ENCODE measurements at places on chromosomes 5 and 9. TPM values are rescaled to one million over a fixed set of nuclear protein-coding genes. Genes with fewer than 3 reads are reported as not detected.

LIFR gene
- 15.7 TPM for total RNA-seq

SPINK6 gene
- not detected for total RNA-seq

HNRNPH1 gene
- 610 TPM for total RNA-seq

DNA sequence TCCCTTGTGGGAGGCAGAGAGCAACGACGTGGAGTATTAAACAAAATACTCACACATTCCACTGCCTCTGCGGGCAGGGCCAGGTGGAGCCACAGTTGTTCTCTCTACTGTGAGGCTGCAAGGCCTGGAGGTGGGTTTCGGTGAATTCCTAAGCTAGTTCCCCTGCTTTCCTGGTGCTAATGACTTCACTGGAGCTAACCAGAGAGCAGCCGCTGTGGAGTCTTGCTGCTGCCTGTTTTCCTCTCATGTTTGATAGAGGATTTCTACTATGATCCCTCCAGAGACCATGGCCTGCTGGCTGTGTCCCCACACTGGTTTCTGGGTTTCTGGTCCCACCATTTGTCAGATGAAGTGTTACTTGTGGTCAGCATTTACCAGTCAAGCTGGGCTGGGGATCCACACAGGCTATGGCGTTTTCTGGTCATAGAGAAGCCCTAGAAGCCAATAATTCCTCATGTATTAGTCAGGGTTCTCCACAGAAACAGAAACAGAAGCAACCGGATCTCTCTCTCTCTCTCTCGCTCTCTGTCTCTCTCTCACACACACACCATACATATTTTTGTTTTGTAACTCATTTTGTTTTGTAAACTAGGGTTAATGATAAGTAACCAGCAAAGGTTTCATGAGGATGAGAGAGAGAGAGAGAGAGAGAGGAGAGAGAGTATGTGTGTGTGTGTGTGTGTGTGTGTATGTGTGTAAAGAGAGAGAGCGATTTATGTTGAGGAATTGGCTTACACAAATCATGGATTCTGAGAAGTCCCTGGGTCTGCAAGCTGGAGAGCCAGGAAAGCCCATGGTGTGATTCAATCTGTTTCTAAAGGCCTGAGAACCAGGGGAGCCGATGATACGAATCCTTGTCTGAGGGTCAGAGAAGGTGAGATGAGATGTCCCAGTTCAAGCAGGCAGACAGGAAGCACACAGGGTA lies 403.0 kb downstream of the GADD45G start:
- no peak overlapping the region for H3K4me3 ChIP-seq
- no peak overlapping the region for H3K27ac ChIP-seq

GRCh38 chr9:124450931-124451661 lies 845 bp downstream of the ADGRD2 start:
- no peak for DNase-seq
- H3K27me3 ChIP-seq, result no peaks in the 10 kb centered on the region
- no peaks in the 10 kb centered on the region for H3K4me1 ChIP-seq
- no peak overlapping the region for H3K27ac ChIP-seq
- no peaks in the 10 kb centered on the region for H3K36me3 ChIP-seq
- no peak overlapping the region for H3K4me3 ChIP-seq

DNA sequence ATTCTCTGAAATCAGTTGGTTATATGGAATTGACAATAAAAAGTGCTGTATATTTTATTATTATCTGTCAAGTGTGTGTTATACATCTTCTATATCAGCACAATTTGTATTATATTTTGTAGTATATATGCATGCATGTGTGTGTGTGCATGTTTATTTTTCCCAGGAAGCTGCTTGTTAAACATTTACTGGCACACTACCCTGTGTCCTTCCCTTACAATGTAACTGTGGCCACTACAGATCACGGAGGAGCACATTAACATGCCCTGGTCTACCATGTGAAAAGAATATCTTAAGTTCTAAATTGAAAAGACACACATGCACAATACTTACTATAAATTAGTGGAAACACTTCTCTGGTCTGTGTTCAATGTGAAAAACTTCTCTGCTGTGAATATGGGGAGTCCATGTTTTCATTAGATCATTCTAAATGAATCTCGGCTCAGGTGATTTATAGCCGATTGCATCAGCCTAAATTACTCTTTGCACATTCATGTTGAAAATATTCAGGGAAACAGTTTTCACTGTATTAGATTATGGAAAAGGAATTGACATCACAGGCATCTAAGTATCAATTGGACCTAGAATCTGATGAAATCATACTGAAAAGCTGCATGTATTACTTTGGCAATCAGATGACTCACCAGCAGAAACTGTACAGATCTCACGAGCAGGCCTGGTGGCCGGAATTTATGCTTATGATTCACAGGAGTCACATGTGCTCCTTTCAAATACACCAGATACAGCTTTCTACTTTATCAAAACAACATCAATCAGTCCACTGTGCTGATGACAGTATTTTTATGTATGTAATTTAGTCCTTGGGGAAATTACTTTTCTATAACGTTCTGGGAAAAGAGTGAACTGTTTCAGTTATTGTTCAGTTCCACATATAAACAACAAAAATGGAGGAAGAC lies 39.4 kb downstream of the LURAP1L start:
- no peaks in the 10 kb centered on the region for H3K36me3 ChIP-seq
- DNase-seq, result peak; percentile 93
- peak overlapping the region; percentile 100 for H3K27ac ChIP-seq
- peaks cover 65% of the 10 kb centered on the region for H3K4me1 ChIP-seq

DNA sequence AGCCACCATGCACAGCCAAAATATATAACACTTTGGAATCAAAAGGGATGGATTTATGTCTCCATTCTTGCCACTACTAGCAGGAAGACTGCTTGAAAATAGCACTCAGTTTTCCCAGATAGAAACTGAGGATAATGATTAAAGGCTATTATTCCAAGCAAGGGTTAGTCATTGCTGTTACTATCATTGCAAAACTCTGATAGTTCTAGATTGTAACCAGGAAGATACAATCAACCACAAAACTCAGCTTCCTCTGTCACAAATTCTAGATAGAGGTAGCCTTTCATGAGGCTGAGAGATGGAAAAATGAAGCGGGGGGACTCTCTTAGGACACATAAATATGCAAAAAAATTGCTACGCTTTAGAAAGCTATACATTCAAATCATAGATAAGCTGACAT lies 3.1 kb downstream of the ANXA1 start:
- peaks cover 33% of the 10 kb centered on the region for H3K36me3 ChIP-seq
- H3K4me1 ChIP-seq, result peaks cover 45% of the 10 kb centered on the region
- H3K27ac ChIP-seq, result no peak overlapping the region
- peak overlapping the region; percentile 86 for H3K4me3 ChIP-seq
- DNase-seq, result peak; percentile 17

- DNase-seq, result peak; percentile 17
- H3K27me3 ChIP-seq, result no peaks in the 10 kb centered on the region
- no peaks in the 10 kb centered on the region for H3K36me3 ChIP-seq
- no peaks in the 10 kb centered on the region for H3K4me1 ChIP-seq
- no peak overlapping the region for H3K27ac ChIP-seq
- H3K4me3 ChIP-seq, result no peak overlapping the region
Measured at GRCh38 chr9:71975833-71976232, 64.4 kb downstream of the C9orf85 start.

DNA sequence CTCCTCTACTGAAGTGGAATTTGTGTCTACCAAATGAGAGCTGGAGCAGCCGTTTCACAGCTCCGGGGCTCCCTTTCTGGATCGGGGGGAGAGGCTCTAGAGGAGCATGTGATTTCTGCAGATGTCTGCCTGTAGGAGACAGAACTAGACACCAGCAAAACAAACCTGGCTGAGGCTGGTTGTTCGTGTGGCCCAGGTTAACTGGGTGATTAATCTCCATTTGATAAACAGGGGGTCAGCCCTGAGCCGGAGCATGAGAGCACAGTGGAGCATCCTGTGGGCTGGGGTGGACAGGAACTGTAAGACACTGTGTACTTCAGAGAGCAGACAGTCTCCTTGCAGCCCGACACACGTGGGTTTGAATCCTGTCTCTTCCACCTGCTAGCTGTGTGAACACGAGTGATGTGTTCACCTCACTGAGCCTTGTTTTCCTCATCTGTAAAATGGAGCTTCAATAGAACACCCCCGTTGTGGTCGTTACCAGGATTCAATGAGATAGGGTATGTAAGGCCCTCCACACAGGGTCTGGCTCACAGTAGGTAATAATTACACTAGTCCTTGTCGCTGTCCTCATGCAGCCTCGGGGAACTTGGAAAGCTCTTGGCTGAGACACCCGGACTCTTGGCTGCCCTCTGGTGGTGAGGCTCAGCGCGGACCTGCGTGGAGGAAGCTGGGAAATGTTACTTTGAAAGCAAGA lies 12.9 kb downstream of the CXCL14 start:
- DNase-seq, result peak; percentile 65
- no peak overlapping the region for H3K27ac ChIP-seq
- no peaks in the 10 kb centered on the region for H3K27me3 ChIP-seq
- H3K4me1 ChIP-seq, result no peaks in the 10 kb centered on the region
- H3K36me3 ChIP-seq, result no peaks in the 10 kb centered on the region

DNA sequence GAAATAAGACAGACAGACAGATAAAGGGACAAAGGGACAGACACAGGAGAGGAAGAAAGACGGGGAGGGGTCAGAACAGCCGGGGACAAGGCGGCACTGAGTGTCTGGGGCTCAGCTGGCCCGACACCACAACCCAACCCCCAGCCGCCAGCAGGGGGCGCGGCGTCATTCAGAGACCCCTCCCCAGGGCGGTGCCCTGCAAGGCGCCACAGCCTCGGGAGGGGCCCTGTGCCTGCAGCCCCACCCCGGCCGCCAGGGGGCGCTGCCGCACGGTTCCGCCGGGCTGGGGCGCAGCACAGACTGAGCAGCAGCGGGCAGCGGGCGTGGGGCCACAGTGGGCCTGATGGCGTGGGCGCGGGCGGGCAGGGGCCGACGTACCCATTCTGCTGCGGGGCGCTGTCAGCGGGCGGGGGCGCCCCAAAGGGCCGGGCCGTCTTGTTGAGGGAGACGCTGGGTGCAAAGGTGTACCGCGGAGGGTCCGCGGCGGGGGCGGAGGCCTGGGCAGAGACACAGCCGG lies 5.9 kb downstream of the PDLIM7 start:
- peak; percentile 38 for DNase-seq
- no peaks in the 10 kb centered on the region for H3K27me3 ChIP-seq
- H3K36me3 ChIP-seq, result peaks cover 56% of the 10 kb centered on the region
- peaks cover 36% of the 10 kb centered on the region for H3K4me1 ChIP-seq
- no peak overlapping the region for H3K4me3 ChIP-seq

DNA sequence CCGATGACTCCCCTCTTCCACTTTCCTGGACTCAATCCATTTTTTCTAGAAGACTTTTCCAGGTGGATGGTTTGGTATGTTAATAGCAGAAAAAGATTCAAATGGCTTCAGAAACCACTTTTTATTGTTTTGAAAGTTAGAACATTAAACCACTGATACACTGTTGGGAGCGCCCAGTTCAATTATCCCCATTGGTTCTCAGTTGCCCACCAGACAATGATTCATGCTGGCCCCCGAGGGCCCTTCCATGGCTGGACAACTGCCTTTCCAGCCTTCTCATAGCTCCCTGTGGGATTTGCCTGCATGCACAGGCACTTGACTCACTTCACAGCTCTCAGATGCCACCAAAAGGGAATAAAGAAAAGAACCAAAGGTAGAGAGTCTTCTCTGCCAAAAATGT lies 21.3 kb upstream of the ANKRD34B start:
- H3K27me3 ChIP-seq, result no peaks in the 10 kb centered on the region
- H3K27ac ChIP-seq, result no peak overlapping the region
- no peak overlapping the region for H3K4me3 ChIP-seq
- DNase-seq, result no peak

DNA sequence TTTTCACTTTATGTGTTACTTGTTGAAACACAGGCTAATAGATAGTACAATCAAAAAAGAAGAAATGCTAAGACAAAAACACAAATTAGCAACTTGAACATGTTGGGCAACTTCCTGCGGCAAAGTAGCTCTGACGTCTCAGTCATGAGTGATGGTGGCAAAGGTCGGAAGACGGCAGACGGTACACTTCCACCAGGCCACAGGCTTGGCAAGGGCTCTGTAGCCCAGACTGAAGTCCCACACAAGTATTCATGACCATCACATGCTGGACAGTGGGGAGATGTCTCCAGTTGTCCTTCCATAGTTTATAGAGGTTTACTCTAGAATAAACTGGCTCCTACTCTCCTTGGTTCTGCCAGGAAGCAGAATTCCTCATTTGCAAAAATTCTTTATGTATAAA lies 831.3 kb downstream of the MTRR start:
- no peaks in the 10 kb centered on the region for H3K36me3 ChIP-seq
- H3K4me1 ChIP-seq, result no peaks in the 10 kb centered on the region
- DNase-seq, result no peak
- H3K4me3 ChIP-seq, result no peak overlapping the region
- no peaks in the 10 kb centered on the region for H3K27me3 ChIP-seq
- H3K27ac ChIP-seq, result no peak overlapping the region

DNA sequence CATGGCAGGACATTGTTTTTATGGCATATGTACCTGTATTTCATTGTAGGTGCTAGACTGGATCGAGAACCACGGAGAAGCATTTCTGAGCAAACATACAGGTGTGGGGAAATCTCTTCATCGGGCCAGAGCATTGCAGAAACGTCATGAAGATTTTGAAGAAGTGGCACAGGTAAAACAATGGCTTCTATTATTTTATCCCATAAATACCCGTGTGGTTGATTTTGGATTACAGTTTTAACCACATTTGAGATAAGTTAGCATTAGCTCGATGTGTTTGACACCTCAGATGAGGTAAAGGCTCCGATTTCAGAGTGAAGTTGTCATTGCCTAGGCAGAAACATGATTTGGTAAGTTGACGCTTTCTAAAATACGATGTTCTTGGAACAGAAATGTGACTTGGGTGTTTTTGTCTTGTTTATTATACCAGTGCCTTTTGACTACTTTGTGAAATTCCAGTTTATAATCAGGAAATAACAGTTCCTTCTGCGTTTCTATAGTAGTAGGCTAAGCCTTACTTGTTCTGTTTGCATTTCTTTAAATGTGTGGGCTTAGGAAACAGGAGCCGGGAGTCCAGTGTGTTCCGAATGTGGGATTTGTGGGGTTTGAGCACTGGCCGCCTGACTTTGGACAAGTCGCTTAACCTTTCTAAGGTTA lies 187.7 kb downstream of the TRIO start:
- H3K36me3 ChIP-seq, result peaks cover 63% of the 10 kb centered on the region
- no peak overlapping the region for H3K27ac ChIP-seq
- no peaks in the 10 kb centered on the region for H3K4me1 ChIP-seq
- no peaks in the 10 kb centered on the region for H3K27me3 ChIP-seq
- no peak overlapping the region for H3K4me3 ChIP-seq

DNA sequence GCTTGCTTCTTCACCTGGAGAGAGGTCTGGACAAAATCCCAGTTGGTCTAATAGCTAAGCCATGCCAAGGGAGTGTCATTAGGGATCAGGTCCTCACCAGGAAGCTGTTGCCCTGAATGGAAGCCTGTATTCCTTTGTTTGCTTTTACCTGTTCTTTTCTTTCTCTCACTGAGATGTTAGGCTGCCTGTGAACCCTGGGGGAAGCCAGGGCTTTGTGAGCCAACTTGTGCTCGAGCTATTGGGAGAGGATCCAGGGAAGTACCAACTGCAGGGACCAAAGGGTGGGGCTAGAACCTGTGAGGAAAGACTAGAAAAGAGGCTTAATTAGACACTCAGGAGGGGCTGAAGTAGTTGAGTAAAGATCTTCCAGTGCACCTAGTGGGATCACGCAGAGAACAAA lies 451.2 kb upstream of the TLE4 start:
- no peaks in the 10 kb centered on the region for H3K27me3 ChIP-seq
- DNase-seq, result no peak
- H3K4me1 ChIP-seq, result no peaks in the 10 kb centered on the region
- no peak overlapping the region for H3K27ac ChIP-seq
- no peaks in the 10 kb centered on the region for H3K36me3 ChIP-seq
- no peak overlapping the region for H3K4me3 ChIP-seq

All from PC-3 (cell line).